Foreskin keratinocyte (primary cell): ENCODE measurements at places on chromosomes 16 and 17.

- peak; percentile 80 for DNase-seq
These were observed 182.0 kb downstream of the SEC14L1 start for GRCh38 chr17:77322514-77323412.

DNA sequence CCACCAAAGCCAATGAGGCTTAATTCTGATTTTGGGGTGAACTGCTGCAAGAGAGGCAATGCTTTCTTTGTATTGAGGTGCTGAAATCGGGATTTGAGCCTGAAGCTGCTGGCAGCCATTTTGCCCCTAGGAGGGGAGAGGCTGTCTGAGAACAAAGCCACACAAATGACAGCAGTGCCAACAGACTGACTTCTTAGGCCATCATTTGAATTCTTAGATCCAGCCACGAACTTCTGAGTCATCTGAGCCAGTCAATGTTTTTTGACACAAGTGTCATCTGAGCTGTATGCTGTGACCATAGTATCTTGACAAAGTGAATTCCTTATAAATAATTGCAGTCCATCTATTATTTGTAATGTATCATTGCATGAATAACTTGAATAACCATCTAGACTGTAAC is 29.0 kb downstream of the HYDIN start:
- DNase-seq: no peak

- no peak for DNase-seq
These were observed 111.7 kb upstream of the CHMP6 start for GRCh38 chr17:80879723-80880647.

GRCh38 chr17:78341559-78342448 is 18.1 kb downstream of the SOCS3 start:
- no peak for DNase-seq

DNA sequence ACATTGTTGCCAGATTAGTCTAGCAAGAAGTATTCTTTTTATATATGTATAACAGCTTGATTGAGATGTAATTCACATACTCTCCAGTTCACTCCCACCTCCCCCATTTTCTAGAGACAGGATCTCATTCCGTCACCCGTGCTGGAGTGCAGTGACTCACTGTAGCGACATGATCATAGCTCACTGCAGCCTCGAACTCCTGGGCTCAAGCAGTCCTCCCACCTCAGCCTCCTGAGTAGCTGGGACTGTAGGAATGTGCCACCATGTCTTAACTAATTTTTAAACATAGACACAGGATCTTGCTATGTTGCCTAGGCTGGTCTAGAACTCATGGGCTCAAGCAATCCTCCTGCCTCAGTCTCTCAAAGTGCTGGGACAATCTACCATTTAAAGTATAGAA is 3.3 kb upstream of the RSAD1 start:
- no peak for DNase-seq

DNA sequence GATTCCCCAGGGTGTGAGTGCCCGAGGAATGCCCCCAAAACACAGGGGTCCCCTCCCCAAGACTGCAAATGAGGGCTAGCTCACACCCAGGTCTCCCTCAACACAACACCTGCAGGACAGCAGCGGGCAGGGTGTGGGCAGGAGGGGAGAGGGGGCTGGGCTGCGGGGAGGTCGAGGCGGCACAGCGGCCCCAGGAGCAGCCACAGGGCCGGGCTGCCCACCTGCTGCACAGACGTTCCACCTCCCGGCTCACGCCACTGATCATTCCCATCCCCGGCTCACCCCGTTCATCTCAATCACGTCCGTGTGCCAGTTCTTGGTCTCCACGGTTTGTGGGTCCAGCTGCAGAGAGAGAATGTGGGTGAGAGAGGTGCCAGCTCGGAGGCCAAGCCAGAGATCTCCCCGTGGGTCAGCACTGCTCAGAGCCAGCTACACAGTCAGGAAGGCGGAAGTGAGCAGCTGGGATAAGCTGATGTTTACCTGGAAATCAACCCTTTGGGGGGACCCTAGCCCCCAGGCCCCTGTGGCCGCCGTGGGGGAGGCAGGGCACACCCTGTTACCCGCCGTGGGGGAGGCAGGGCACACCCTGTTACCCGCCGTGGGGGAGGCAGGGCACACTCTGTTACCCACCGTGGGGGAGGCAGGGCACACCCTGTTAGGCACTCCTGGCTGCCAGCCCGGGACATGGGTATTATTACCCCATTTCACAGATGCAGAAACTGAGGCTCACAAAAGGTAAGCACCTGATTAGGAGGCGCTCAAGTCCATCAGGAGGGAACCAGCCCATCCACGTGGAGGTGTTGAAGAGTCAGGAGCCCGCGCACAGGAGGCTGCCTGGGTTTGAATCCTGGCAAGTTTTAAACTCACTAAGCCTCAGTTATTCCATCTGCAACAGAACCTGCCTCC is 16.1 kb downstream of the TIMM22 start:
- no peak for DNase-seq

DNA sequence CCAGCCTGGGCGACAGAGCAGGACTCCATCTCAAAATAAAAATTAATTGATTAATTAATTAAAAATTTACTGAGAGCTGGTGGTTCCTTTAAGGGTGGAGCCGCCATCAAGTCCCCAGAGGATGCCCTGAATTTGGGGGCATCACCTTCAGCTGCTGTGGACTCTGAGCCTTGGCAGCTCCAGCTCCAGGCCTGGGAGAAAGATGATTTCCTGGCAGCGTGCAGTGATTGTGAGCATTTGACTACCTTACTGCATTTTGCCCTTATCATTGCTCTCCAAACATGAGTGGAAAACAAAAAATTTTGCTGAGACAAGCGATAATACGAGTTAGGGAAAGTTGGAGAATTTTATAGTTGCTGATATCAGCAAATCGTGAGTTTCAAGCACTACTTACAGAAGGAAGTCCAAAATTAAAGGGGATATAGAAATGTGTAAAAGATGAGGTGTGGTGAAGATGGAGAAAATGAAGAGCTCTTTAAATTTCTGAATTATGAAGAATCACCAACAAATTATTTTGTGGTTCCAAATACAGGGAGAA is 2.6 kb upstream of the ITGAD start:
- no peak for DNase-seq

- no peak for DNase-seq
These were observed 486.0 kb downstream of the KCNJ2 start for GRCh38 chr17:70655176-70655958.

- no peak for DNase-seq
These were observed 21.1 kb downstream of the NXPH3 start for GRCh38 chr17:49596613-49597244.

GRCh38 chr17:59829217-59830006 is 63.3 kb downstream of the TUBD1 start:
- DNase-seq: peak; percentile 99

DNA sequence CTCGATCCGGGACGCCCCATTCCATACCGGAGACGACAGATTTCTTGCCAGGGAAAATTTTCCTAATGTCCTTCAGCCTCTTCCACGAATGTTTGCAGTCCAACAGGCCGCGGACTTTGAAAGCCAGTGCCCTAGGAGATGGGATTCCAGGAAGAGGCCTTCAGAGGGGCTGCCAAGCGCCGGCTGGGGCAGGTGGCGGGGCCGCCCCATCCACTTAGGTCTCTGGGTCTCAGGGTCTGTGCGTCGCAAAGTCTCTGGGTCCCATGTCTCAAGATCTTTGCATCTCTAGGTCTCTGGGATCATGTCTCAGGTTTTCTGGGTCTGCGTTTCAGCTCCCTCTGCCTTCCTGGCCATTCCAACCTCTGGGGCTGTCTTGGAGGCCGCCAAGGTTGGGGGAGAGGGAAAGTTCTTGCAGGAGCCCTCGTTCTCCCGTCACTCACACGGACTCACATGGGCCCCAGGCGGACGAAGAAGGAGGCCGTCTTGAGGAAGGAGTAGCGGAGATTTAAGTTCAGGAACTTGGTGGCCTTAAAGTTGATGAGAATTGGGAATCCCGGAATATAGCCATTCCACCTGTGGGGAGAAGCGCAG is 7.2 kb downstream of the ALOX12B start:
- DNase-seq: no peak
